NCI-H446 treated with DMSO at 0.1 percent for 48 hours (cell line): ENCODE measurements at places on chromosomes 16 and 17.

DNA sequence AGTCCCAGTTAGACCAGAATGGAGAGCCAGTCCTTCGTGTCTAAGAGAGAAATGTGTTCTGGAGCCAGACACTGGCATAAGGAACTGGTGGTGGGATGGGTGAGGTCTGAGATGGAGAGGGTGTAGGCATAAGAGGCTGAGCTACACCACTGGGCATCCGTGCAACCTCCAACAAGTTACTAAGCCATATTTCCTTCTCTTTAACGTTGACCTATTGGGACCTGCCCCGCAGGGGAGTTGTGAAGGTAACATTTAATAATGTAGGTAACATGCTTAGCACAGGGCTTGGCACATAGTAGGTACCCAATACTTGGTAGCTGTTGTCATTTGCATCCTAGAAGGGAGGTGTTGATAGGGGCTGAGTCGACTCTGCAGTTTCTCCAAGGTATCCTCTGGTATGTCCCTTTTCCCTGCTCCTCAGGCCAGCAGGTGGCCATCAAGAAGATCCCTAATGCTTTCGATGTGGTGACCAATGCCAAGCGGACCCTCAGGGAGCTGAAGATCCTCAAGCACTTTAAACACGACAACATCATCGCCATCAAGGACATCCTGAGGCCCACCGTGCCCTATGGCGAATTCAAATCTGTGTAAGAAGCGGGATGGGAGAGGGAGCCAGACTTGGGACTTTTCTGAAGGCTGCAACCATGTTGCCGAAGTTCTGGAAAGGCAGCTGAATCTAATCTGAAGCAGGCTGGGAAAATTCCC, 1.2 kb downstream of the MAPK7 start:
- no peak for DNase-seq

DNA sequence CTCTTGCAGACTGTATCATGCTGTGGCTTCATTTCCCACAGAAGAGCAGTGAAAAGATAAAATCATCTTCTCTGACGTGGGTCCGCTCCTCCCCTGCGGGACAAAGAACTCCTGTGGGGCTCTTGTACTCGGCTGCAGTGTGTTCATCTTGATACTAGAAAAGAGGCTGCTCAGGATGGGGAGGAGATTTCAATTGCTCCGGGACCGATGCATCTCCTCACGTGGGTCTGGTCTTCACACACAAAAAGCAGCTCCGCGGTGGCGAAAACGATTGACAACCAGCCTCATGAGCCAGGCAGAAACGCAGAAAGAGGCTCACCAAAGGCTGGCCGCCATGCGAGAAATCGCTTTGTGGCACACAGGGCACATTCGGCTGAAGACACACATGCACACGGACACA, 14.4 kb upstream of the KCNJ18 start:
- no peak for DNase-seq

DNA sequence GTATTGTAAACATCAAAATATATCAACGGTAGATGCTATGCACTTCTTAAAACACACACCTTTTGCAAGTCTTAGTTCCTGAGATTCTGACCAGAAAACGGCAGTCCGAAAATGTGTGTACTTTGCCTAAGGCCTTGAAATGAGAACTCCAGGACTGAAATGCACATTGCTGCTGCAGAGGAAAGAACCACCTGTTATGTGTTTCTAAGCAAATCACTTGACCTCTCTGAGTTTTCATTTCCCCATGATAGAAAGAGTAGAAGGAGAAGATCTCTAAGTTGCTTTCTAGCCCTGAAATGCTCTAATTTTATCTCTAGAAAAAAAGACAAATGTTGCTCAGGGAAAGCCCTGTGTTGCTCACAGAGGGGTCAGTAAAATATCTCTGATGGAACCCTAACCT, 9.9 kb downstream of the CCDC182 start:
- no peak for DNase-seq

DNA sequence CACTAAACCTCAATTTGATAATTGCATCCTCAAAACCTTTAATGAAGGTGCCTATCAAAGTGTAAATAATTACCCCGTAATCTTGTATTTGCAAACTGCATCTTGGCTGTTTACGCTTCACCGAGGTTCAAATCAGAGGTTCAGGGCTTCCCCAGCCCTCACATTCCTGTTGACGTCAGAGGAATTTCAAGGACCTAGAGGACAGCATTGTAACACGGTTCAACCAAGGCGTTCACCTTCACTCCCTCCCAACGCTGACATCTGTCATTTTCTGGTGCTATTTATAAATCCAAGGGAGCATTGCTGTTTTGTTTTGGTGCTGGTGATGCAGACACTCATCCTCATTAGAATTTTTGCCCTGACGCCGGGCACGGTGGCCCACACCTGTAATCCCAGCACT, 691.6 kb upstream of the RBFOX1 start:
- DNase-seq: no peak

GRCh38 chr17:69884846-69885245, 190.2 kb upstream of the KCNJ16 start:
- no peak for DNase-seq

- no peak for DNase-seq
Observed at GRCh38 chr17:63741143-63741407, 524 bp downstream of the STRADA start.

GRCh38 chr17:77651988-77652387, 306.5 kb upstream of the TNRC6C start:
- DNase-seq: no peak

GRCh38 chr16:59941594-59941993, 1207.5 kb upstream of the GOT2 start:
- no peak for DNase-seq

DNA sequence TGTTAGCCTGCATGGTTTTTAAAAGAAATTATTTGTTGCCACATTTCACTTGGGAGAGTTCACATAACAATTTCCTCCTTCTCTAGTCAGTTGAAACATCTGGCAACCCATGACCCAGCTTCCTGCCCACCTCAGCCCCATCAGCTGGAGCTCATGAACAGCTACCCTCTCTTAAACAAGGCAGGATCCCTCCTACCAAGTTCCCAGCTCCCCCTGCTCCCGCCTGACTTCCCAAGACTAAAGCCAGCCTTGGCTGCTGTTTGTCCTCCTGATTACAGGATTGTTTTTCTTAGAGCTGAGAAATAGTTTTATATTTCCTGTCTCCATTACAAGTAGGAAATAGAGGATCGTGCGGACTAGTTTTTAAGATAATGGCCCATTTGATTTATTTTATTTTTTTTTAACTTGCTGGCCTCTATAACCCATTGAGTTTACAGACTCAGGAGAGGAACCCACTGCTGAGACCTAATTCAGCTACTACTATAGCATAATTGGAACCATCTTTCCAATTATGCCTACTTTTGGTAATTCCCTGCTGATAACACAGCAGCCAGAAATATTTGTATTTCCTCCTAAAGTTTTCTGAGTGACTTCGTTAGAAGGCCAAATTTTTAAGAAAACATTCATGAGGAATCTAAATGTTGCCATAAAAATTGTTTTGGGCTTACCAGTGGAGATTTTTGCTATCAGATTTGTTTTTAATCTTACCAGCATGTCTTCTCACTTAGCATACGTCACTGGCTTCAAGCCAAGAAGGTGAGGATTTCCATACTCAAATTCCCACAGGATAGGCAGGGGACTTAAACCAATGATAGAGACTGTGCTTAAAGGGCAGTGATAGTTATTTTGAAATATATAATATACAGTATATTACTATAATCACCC, 90.0 kb downstream of the ELAC2 start:
- no peak for DNase-seq

GRCh38 chr16:7888411-7888810, 555.8 kb downstream of the RBFOX1 start:
- DNase-seq: no peak

- no peak for DNase-seq
Observed at GRCh38 chr16:12362482-12363458, 386.2 kb downstream of the SNX29 start.

GRCh38 chr16:82671741-82672140, 45.0 kb downstream of the CDH13 start:
- DNase-seq: no peak

- no peak for DNase-seq
Observed at GRCh38 chr17:35895636-35896587, 15.8 kb upstream of the CCL5 start.

- DNase-seq: no peak
Observed at GRCh38 chr16:11321662-11322061, 23.6 kb upstream of the RMI2 start.

GRCh38 chr17:62791767-62792446, 16.2 kb downstream of the MARCHF10 start:
- no peak for DNase-seq

- DNase-seq: no peak
Observed at GRCh38 chr17:77497578-77497934, 356.8 kb downstream of the SEC14L1 start.

- no peak for DNase-seq
Observed at GRCh38 chr17:73791631-73792030, 147.4 kb upstream of the SDK2 start.

GRCh38 chr17:32136856-32137255, 5.4 kb upstream of the RHOT1 start:
- DNase-seq: no peak

- DNase-seq: no peak
Observed at GRCh38 chr16:26709175-26709574, 357.6 kb upstream of the C16orf82 start.

DNA sequence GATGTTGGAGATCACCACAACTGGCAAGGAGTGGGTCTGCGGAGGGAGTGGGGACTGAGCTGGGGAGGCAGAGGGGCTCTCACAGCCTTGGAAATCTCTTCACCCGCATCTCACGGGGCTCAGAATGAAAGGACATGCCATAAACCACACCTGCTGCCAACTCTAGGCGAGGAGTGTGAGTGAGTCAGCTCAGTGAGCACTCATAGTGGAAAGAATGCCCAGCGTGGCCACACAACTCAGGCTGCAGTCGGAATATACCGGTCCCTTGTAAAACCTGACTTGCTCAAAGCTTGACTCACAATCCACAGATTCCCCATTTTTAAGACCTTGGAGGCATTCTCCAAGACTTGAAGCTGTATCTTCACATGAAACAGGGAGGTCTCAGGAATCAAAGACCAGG, 36.7 kb downstream of the STAT5A start:
- no peak for DNase-seq

DNA sequence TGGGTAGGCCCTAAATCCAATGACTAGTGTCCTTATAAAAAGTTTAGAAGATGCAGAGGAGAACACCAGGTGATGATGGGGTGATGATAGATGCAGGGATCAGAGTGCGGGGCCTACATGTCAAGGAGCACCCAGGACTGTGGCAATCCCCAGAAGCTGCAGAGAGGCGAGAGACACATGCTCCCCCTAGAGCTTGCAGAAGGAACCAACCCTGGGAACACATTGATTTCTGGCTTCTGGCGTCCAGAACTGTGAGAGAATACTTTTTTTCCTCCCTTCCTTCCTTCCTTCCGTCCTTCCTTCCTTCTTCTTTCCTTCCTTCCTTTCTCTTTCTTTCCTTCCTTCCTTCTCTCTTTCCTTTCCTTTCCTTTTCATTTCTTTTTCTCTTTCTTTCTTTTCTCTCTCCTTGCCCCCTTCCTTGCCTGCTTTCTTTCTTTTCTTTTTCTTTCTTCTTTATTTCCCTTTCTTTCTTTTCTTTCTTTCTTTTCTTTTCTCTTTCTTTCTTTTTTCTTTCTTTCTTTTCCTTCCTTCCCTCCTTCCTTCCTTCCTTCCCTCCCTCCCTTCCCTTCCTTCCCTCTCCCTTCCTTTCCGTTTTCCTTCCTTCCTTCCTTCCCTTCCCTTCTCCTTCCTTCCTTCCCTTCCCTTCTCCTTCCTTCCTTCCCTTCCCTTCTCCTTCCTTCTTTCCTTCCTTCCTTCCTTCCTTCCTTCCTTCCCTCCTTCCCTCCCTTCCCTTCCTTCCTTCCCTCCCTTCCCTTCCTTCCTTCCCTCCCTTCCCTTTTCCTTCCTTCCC, 134.3 kb downstream of the HAPSTR1 start:
- DNase-seq: no peak

- DNase-seq: no peak
Observed at GRCh38 chr17:5560361-5560988, 23.8 kb downstream of the NLRP1 start.

- no peak for DNase-seq
Observed at GRCh38 chr16:7964167-7964566, 626.1 kb downstream of the TMEM114 start.

- DNase-seq: no peak
Observed at GRCh38 chr16:67942200-67942509, 1.8 kb downstream of the LCAT start.

GRCh38 chr16:74092336-74092735, 204.3 kb upstream of the PSMD7 start:
- no peak for DNase-seq

DNA sequence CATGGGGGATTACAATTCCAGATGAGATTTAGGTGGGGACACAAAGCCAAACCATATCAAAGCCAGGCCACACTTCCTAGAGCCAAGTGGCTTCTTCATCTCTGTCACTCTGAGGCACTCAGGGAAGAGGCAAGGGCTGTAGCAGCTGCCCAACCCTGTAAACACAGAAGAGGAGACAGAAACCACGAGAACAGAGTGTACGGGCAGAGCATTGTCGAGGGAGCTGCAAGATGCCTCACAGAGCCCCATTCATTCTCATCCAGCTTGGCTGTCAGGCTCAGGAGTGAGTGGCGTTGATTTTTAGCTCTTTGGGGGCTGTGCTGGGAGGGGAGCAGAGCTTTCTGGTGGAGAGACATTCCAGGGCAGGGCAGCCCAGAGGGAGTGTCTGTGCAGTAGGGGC, 117.2 kb upstream of the SALL1 start:
- DNase-seq: no peak

DNA sequence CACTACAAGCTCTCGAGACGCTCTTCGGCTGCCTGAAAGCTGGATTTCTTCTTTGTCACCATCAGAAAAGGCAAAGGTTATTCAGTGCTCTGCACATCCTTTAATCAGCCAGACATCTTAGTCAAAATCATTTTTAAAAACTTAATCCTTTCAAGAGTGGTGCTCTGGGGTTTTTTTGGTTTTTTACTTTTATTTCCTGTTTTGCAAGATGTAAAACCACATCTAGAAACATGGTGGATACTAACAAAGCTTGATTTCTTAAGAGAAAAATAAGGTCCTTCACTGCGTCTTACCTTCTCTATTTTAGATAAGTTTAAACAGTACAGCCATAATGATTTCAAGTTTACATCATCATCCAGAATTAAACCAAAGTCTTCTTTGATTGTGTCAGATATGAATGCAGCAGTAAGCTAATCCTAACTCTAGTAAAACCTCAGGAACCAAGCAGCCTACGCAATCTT, 6.3 kb downstream of the ANKRD11 start:
- no peak for DNase-seq

DNA sequence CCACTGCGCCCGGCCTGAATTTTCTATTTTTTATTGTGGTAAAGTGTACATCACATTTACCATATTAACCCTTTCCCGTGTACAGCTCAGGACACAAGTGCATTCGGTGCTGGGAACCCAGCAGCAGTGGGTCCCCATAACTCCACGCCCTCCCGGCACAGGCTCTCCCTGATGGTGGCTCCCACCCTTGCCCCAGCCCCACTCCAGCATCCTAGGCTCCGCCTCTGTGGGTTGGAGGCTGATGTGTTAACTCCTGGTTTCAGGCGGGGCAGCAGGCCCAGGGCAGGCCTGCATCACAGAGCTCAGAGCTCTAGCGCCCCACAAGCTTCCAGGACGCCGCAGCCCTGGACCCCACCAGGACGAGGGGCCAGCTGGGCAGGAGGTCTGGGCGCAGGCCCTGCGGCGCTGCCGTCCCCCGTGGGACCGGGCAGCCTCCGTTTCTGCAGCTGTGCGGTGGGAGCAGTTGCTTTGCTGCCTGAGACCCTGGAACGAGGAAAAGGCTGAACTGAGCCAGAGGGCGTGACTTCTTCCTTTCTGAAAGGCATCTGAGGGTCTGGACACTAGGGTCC, 19.6 kb downstream of the ZFPM1 start:
- DNase-seq: no peak
